Heart right ventricle (tissue), 16 donors: ENCODE measurements at places on chromosomes 1 and 21. TPM values are rescaled to one million over a fixed set of nuclear protein-coding genes. Genes with fewer than 3 reads are reported as not detected.

INTS7 gene
- polyA plus RNA-seq: 6.4 TPM

RNF187 gene
- 18.9 TPM for polyA plus RNA-seq

GRCh38 chr1:228851193-228851592 is 115.9 kb downstream of the RHOU start:
- DNase-seq: no peak

- no peak for DNase-seq
Measured at GRCh38 chr21:34520764-34521508, 8.9 kb upstream of the KCNE1 start.

- no peak for DNase-seq
Measured at GRCh38 chr1:151994956-151995355, 1.3 kb upstream of the S100A10 start.

DNA sequence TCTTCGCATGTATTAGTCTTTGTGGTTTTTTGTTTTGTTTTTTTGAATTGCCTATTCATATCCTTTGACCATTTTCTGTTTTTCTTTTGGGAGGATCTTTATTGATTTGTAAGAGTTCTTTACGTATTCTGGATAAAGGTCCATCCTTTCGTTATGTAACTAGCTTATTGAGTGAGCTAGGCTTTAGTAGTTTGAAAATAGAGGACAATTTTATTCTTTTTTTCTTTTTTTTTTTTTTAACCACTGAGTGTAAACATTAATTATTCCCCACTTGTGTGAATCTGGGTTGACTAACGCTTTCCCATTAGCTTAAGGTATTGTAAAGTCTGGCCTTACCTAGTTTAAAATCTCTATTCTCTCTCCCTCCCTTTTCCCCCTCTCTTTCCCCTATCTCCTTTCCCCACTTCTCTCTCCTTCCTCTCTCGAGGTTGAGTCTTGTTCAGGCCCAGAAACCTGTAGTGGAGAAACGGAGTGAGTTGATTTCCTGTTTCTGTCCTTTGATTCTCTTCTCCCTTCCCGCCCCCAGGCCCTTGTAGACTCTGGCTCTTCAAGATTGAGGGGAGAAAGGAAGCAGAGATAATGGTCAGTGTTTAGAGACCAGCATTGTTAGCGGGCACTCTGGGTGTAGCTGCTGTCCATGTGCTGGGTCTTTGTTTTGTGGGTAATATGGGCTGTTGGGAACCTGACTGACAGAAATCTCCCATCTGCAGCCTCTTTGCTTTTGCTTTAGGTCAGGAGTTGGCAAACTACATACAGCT is 1.5 kb downstream of the MORC3 start:
- DNase-seq: peak; percentile 10

PERM1 gene
- 513 TPM for polyA plus RNA-seq

PLEKHN1 gene
- polyA plus RNA-seq: 0.37 TPM

- DNase-seq: no peak
Measured at GRCh38 chr1:6322161-6322560, 61.3 kb upstream of the GPR153 start.

DNA sequence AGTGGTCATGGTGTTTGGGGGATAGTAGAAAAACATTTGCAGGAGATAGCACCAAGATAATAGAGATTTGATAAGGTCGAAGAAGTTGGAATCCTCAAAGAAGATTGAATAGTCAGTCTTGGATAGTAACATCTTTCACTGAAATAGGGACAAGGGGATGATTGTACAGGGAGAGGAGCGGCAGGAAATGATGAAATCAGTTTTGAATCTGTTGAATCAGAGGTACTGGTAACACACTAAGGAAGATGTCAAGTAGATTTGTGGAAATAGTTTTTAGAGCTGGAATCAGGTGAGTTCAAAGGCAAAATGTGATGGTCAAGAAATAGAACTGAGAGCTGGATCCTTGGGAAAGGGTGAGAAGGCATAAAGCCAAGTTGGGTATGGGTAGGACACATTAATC is 26.5 kb downstream of the CAP1 start:
- DNase-seq: no peak

- peak; percentile 69 for DNase-seq
Measured at GRCh38 chr1:9066945-9067807, 2.3 kb downstream of the SLC2A5 start.

GRCh38 chr1:19074361-19074901 is 118.0 kb upstream of the IFFO2 start:
- no peak for DNase-seq

FMN2 gene
- not detected for polyA plus RNA-seq

ITPKB gene
- 4.5 TPM for polyA plus RNA-seq

DNA sequence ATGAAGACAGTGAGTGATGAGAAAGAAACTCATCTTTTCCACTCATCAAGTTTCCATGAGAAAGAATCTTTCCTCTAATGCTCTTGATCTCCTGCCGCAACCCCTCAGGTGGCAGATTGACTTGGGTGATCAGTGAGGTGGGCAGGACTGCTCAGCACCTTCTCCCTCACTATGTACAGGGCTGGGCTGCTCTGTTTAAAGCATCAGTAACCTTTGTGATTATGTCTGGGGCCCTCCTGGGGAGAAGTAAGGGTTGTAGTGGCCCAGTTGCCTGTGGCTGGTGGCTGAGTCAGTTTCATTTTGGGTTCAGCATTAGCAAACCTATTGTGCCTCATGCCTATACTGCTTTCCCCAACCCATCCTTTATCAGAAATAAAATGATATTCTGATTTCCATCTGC is 366.0 kb downstream of the TTLL7 start:
- DNase-seq: no peak

DNA sequence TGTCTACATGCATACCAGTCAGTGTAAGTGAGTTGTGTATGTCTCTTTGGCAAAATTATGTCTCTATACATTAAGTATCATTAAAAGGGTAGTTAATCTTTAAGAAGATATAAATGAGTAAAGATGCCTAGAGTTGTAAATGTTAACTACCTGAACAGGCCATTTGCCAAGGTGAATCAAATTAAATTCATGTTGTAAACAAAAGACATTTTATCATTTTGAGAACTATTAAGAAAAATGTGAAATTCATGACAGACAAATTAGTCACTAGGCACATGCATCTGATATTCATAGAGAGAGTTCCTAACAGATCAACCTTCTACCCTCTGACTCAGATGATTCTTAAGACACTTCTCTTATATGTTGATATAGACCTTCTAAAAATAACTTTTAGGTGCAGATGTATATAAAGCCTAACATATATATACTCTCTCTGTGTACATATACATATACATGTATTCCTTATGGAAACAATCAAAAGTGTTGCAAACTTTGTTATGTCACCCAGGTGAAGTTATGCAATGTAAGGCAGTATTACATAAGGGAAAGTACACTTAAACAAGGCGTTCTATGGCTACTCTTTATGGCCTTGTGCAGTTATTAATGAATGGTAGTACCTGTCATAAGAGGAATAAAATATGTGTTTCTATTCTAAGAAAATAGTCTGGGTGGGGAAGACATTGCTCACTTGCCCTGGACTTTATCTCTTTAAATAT is at the start of gene TMPRSS15:
Gene TMPRSS15 (minus strand): TSS at position 51 of the 716 bp plus-strand sequence. CDS start 163 bp downstream, outside the sequence.
- DNase-seq: no peak
